ENCODE measurements at places on chromosomes 4 and X.
A peak's percentile ranks its signal among the peaks of the same experiment; 100 is the strongest.

- DNase-seq: no peak
Measured at GRCh38 chr4:27790911-27791310, 930.3 kb downstream of the STIM2 start.

- no peak for DNase-seq
Measured at GRCh38 chrX:85927740-85928139, 119.6 kb downstream of the CHM start.

DNA sequence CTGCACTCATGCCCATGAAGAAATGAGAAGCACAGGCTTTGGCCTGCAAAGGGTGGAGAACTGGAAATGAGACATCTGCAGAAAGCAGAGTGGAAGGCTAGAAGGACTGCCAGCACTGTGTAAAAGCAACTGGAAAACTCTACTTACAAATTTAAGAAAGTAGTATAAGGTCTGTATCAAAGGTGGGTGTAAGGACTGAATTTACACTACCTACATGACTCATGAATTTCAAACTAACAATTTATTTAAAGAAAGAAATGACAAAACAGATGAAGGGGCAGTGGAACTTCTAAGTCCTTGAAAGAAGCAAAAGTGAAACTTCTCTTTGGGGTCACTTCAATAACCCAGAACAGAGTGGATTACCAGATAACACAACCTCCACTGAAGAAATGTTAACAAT lies 71.2 kb downstream of the SLC10A7 start:
- no peak for DNase-seq

- DNase-seq: no peak
Measured at GRCh38 chr4:53587135-53587534, 4.2 kb downstream of the LNX1 start.

DNA sequence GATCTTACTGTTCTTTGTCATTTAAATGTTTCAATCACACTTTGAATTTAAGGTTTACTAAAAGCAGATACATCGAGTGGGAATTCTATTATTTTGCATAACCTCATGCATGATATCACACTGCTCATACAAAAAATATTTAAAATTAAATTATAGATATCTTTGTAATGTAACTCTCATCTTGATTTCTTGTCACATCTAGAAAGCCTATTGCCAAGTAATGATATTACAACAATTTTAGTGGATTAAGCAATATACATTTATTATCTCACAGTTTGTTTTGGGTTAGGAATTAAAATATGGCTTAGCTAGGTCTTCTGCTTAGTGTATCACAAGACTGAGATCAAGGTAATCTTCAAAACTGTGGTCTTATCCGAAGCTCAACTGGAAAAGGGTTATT lies 865.0 kb downstream of the CCSER1 start:
- no peak for DNase-seq

DNA sequence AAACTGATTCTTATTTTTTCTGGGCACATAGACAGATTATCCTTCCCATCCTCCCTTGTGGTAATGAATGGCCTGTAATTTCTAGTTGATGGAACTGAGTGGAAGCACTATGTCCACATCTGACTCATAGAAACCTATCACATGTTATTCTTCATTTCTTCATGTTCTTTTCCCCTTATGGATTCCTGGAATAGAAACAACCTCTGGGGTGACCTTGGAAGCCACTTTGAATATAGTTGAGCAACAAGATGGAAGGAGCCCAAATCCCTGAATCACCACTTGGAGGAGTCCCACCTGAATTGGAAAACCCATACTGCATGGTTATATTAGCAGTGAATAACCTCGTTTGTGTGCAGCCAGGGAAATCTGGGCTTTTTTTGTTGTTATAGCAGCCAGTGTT lies 137.8 kb downstream of the MID1IP1 start:
- no peak for DNase-seq

GRCh38 chrX:7076245-7076661 lies 71.3 kb upstream of the STS start:
- no peak for DNase-seq

GRCh38 chr4:101667348-101667747 lies 123.2 kb upstream of the BANK1 start:
- DNase-seq: no peak

- DNase-seq: no peak
Measured at GRCh38 chr4:77613267-77613666, 7.6 kb downstream of the CXCL13 start.

DNA sequence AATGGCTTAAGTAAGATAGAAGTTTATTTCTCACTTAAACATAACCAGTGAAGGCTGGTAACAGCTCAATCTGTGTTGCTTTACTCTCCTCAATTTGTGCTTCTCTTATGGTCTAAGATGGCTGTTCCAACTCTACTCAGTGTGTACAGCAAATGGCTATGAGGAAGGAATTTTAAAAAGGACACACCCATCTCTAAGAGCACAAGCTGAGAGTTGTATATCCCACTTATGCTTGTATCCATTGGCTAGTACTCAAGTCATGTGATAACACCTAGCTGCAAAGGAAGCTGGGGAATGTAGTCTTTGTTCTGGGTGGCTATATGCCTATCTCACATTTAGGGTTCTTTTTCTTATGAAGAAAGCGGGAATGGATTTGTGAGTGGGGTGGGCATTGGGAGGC lies 63.3 kb downstream of the GPAT3 start:
- no peak for DNase-seq

DNA sequence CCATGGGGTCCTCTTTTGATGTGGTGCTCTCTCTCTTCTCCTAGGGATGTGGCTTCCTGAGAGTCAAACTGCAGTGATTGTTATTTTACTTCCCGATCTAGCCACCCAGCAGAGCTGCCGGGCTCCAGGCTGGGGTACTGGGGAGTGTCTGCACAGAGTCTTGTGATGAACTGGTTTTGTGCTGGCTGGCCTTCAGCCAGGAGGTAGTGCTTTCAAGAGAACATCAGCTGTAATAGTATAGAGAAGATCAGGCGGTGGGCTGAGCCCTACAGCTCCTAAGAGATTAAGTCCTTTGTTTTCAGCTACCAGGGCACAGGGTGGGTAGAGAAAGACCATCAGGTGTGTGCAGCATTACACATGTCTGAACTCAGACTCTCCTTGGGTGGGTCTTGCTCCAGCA lies 59.0 kb upstream of the AGTR2 start:
- no peak for DNase-seq

GRCh38 chr4:48127231-48127630 lies 6.8 kb downstream of the TXK start:
- no peak for DNase-seq

DNA sequence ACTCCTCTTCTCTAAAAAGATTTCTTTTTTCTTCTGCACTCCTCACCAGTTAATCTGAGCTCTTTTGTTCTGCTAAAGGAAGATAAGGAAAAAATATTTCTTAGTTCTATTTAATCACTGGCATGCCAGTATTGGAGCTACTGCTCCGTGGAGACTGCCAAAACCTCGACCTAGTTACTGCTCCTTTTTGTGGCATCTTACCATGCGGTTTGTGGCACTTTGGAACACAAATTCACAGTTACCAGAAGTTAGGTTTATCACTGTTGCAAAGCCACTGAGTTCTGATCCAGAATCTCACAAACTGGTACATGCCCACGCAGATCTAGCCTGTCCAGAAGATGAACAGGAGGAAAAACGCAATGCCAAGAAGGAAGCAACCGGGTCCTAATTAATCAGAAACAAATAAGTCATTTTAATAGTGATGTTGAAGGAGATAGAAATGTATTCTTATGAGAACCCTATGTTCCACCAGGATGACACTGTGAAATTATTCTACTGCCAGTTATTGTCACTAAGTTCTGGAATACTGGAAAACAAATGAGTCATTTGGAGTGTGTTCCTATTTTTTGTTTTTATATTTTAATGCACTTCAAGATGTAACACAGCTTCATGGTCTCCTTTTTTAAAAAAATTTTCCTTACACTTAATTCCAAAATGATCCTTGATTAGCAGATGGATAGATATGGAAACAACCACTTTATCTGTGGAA lies 106.7 kb upstream of the GK2 start:
- no peak for DNase-seq

- DNase-seq: no peak
Measured at GRCh38 chrX:100494646-100495370, 84.7 kb upstream of the PCDH19 start.

GRCh38 chr4:168273838-168274237 lies 44.7 kb downstream of the DDX60 start:
- no peak for DNase-seq

DNA sequence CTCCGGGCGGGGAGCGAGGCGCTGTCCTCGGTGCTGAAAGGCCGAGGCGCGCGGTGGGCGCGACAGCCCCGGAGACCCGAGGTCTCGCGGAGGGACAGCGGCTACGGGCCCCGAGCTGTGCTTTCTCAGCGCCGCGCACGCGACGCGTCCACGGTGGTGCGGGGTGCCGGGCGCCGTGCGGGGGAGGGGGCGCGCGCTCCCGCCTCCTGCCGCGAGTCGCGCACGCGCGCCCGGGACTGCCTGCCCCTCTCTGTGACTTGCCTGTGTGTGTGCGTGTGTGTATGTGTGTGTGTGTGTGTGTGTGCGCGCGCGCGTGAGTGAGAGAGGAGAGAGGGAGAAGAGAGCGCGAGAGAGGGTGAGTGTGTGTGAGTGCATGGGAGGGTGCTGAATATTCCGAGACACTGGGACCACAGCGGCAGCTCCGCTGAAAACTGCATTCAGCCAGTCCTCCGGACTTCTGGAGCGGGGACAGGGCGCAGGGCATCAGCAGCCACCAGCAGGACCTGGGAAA lies at the start of gene GRIA2:
Gene GRIA2, plus strand, starts transcription at position 358 of the 511 bp plus-strand sequence. CDS start 315 bp downstream, outside the sequence.
- peak; percentile 33 for DNase-seq

DNA sequence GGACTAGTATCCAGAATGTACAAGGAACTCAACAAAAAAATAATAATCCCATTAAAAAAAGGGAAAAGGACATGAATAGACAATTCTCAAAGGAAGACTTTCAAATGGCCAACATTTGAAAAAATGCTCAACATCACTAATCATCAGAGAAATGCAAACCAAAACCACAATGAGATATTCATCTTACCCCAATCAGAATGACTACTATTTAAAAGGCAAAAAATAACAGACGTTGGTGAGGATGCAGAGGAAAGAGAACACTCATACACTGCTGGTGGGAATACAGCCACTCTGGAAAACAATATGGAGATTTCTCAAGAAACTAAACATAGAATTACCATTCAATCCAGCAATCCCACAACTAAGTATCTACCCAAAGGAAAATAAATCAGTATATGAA lies 133.1 kb downstream of the KDR start:
- no peak for DNase-seq

GRCh38 chr4:8005033-8005808 lies 65.6 kb upstream of the AFAP1 start:
- DNase-seq: no peak

GRCh38 chrX:129956765-129957164 lies 25.7 kb upstream of the BCORL1 start:
- no peak for DNase-seq

GRCh38 chrX:115563633-115564162 lies 2.7 kb downstream of the PLS3 start:
- DNase-seq: no peak

- DNase-seq: peak; percentile 57
Measured at GRCh38 chr4:72326692-72327632, 242.1 kb downstream of the ADAMTS3 start.

DNA sequence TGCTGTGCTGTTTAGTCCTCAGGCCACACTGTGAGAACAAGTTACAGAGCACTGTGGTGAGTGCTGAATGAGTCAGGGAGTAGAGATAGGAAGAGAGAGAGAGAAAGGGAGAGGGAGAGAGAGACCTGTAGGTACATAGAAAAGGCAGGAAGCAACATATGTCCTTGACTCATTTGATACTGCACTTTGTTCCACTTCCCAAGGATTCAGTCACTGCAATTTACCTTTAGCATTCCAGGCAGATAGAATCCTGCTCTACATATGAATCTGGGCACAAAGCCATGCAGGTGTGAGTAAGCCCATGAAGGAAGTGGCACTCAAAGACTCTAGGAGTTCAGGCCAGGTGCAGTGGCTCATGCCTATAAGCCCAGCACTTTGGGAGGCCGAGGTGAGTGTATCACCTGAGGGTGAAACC lies 1.0 kb upstream of the DAPP1 start:
- DNase-seq: no peak

GRCh38 chr4:105568584-105568983 lies 16.2 kb downstream of the ARHGEF38 start:
- DNase-seq: no peak

DNA sequence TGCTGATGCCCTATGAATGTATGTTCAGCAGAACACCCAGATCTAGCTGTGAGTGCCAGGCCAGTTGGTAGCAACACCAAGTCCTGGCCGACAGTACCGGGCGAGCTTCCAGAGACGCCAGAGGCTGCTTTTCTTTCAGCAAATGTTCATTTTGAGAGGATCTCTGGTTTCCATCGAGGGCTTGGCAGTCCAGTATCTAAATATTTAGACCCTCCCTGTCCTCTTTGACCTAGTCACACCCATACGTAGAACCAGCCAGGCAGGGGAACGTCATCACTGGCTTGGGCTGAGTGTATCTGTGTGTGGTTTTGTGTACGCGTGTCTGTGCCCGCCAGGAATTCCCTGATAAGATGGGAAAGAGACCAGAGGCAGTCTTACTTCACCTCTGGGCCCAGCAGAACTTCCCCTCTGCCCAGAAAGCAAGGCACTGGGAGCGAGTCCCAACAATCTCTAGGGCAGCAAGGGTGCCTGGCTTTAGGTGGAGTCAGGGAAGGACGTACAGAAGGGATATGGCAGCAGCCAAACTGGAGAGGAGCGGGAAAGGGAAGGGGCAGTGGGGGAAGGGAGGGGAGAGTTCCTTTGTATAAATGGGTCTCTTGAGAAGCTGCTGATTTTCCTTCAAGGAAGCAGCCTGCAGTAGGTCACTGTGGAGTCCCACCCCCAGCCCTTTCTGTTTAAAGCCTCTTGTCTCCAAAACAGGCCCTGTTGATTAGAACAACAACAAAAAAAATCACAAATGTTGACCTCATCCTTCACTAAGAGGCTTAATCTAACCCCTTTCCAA lies 15.0 kb upstream of the ELF4 start:
- no peak for DNase-seq

GRCh38 chr4:158870626-158871334 lies 102.0 kb downstream of the FNIP2 start:
- peak; percentile 31 for DNase-seq

DNA sequence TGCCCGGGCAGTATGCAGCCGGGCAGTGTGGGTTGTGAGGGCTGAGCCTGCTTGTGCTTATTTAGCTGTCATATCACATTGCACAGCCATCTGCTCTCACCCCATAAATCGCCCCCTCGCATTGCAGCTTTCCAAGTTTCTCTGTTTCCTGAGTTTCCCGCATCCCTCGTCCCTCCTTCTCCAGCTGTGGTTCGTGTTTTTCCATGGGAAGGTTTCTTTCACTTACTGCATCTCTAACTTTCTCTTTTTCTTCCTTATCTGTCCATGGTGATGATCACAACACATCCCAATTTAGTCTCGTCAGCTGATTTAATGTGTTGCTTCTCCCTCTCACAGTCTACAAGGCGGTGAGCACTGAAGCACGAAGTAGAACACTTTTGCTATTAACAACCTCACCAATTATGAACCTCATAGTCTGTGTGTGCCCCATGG lies 118.1 kb downstream of the ENPP6 start:
- peak; percentile 16 for DNase-seq

GRCh38 chr4:148495463-148495862 lies 53.2 kb upstream of the NR3C2 start:
- no peak for DNase-seq

DNA sequence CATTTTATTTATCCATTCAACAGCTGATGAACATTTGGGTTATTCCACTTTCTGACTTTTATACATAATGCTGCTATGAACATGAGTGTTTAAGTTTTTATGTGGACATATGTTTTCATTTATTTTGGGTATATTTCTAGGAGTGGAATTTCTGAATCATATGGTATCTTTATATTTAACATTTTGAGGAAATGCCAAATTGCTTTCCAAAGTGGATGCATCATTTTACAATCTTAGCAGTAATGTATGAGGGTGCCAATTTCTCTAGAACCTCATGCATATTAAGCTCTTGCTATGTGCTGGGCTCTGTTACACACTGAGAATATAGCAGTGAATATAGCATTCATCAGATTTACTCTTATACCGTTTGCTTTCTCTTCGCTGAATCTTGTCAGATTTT lies 983.7 kb downstream of the STIM2 start:
- no peak for DNase-seq

Data from NCI-H1694 (cell line).